ENCODE measurements at places on chromosomes 11 and 22.

DNA sequence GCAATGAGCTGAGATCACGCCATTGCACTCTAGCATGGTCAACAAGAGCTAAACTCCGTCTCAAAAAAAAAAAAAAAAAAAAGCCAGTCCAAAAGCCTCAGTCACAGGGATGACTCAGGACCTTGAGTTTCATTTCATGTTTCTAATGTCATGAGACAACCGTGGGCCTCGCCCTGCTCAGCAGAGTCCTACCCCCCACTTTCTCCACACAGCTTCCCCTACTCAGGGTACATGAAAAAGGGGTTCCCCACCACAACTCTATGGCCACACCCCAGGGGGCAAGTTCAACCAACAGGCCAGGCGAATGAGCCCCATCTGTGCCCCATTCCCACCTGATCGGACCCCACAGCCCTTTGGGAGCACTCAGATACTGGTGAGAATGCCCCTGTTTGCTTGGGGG, 24.3 kb upstream of the ADA2 start:
- peaks cover 15% of the 10 kb centered on the region for H3K4me1 ChIP-seq
- no peaks in the 10 kb centered on the region for H3K36me3 ChIP-seq
- no peak overlapping the region for H3K4me3 ChIP-seq
- DNase-seq, result peak; percentile 82
- peak overlapping the region; percentile 80 for H3K27ac ChIP-seq

GRCh38 chr11:72758690-72759389, 6.6 kb upstream of the ARAP1 start:
- H3K4me3 ChIP-seq, result no peak overlapping the region
- DNase-seq, result no peak
- H3K27me3 ChIP-seq, result no peaks in the 10 kb centered on the region

DNA sequence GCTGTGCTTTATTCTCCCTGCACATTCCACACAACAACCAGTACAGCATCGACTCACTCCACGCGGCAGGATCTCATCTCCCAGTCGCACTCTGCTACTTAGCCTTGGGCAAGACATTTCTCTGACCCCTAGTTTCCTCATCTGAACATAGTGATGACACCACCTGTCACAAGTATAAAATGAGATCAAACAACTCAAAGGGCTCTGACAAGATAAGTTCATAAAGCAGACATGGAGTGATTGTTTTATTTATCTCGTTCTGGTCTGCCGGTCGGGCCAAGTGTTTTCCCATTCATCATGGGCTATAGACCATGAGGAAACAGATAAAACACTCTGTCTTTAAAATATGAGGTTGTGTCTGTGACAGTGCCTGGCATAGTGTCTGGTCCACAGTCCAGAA, 35.0 kb downstream of the DSCAML1 start:
- H3K27ac ChIP-seq, result no peak overlapping the region
- no peaks in the 10 kb centered on the region for H3K4me1 ChIP-seq
- no peaks in the 10 kb centered on the region for H3K27me3 ChIP-seq
- H3K36me3 ChIP-seq, result no peaks in the 10 kb centered on the region
- H3K4me3 ChIP-seq, result no peak overlapping the region
- no peak for DNase-seq

- no peak overlapping the region for H3K4me3 ChIP-seq
- peaks cover 20% of the 10 kb centered on the region for H3K4me1 ChIP-seq
- no peak for DNase-seq
Measured at GRCh38 chr22:28917747-28918549, 34.6 kb downstream of the ZNRF3 start.

- DNase-seq, result no peak
- peaks cover 3% of the 10 kb centered on the region for H3K27me3 ChIP-seq
- H3K27ac ChIP-seq, result no peak overlapping the region
- no peaks in the 10 kb centered on the region for H3K4me1 ChIP-seq
Measured at GRCh38 chr11:19426011-19426755, 185.4 kb upstream of the E2F8 start.

GRCh38 chr11:61357233-61357893, 4.3 kb downstream of the CYB561A3 start:
- peaks cover 42% of the 10 kb centered on the region for H3K36me3 ChIP-seq
- peak; percentile 86 for DNase-seq
- peaks cover 85% of the 10 kb centered on the region for H3K4me1 ChIP-seq
- peak overlapping the region; percentile 63 for H3K4me3 ChIP-seq

GRCh38 chr11:115709297-115709696, 205.1 kb upstream of the CADM1 start:
- DNase-seq, result no peak
- H3K4me3 ChIP-seq, result no peak overlapping the region
- H3K27ac ChIP-seq, result no peak overlapping the region
- H3K36me3 ChIP-seq, result no peaks in the 10 kb centered on the region
- no peaks in the 10 kb centered on the region for H3K27me3 ChIP-seq

GRCh38 chr22:50186761-50187523, 1.2 kb downstream of the TRABD start:
- H3K27me3 ChIP-seq, result no peaks in the 10 kb centered on the region
- H3K4me3 ChIP-seq, result peak overlapping the region; percentile 52
- peak; percentile 88 for DNase-seq
- no peaks in the 10 kb centered on the region for H3K36me3 ChIP-seq
- peaks cover 50% of the 10 kb centered on the region for H3K4me1 ChIP-seq

DNA sequence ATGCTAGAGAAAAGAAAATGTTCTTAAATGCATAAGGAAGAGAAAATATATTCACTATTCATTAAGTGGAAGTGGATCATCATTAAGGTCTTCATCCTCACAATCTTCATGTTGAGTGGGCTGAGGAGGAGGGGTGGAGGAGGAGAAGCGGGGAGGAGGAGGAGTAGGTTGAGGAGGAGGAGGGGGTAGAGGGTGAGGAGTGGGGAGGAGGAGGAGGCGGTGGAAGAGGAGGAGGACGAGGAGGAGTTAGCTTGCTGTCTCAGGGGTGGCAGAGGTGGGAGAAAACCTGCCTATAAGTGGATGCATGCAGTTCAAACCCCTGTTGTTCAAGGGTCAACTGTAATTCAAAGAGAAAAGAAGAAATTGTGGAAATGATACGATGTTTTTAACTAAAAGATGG, 71.6 kb downstream of the MYEOV start:
- no peak overlapping the region for H3K4me3 ChIP-seq
- no peaks in the 10 kb centered on the region for H3K36me3 ChIP-seq

GRCh38 chr11:12834630-12835029, 160.4 kb downstream of the TEAD1 start:
- H3K27me3 ChIP-seq, result no peaks in the 10 kb centered on the region
- H3K27ac ChIP-seq, result no peak overlapping the region
- no peaks in the 10 kb centered on the region for H3K36me3 ChIP-seq
- no peak overlapping the region for H3K4me3 ChIP-seq
- DNase-seq, result no peak

DNA sequence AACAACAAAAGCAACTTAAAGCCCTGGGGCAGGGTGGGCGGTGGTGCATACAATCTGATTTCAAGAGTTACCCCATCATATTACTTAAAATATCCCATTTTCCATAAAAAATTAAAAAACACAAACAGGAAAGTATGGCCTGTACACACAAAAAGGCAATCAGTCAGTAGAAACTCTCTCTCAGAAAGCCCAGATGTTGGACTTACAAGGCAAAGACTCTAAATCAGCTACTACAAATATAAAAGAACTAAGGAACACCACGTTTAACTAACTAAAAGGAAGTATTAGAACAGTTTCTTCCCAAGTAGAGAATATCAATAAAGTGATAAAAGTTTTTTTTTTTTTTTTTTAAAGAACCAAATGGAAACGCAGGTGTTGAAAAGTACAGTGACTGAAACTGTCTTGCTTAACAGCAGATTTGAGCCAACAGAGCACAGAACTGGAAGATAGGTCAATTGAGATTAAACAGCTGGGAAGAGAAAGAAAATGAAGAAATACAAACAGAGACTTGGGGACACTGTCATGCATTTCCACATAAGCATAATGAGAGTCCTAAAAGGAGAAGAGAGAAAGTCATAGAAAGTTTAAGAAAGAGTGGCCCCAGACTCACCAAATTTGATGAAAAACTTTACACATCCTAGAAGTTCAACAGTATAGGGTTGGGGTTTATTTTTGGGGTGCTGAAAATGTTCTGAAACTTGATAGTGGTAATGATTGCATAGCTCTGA, 8.6 kb downstream of the SC5D start:
- no peaks in the 10 kb centered on the region for H3K27me3 ChIP-seq
- no peak overlapping the region for H3K4me3 ChIP-seq
- no peak for DNase-seq
- no peaks in the 10 kb centered on the region for H3K4me1 ChIP-seq
- no peak overlapping the region for H3K27ac ChIP-seq

- H3K27me3 ChIP-seq, result no peaks in the 10 kb centered on the region
- DNase-seq, result no peak
- H3K4me1 ChIP-seq, result peaks cover 32% of the 10 kb centered on the region
- H3K27ac ChIP-seq, result no peak overlapping the region
Measured at GRCh38 chr11:17273668-17274282, 2.8 kb upstream of the NUCB2 start.

GRCh38 chr11:85946221-85946620, 91.0 kb downstream of the CCDC83 start:
- peaks cover 38% of the 10 kb centered on the region for H3K4me1 ChIP-seq
- H3K27me3 ChIP-seq, result no peaks in the 10 kb centered on the region
- no peak for DNase-seq
- H3K27ac ChIP-seq, result no peak overlapping the region
- no peak overlapping the region for H3K4me3 ChIP-seq
- H3K36me3 ChIP-seq, result no peaks in the 10 kb centered on the region

DNA sequence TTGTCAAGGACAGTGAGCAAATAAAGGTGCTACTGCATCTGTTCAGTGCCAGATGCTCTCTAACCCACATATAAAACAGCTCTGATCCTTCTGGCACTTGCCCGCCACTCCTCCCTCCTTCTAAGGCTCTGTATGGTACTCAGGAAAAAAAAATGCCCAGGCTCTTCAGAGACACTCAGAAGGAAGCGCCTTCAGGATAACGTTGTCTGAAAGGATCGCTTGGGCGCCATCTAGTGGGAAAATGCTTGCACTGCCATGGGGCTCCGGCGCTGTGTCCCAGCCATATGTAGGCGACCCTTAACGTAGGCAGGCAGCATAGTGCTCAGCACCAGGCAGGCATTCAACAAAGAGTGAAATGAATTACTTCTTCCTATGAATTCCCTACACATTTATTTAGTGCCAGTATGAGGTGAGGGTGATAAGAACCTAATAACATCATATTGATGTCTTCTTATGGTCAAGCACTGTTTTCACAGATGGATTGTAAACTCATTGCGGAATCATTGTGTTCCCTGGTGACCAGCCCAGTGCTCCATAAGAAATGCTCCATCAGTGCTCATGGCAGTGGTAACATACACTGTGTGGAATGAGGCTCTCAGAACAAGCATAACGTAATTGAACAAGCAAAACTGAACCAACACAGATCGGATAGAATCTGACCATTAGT, 39.6 kb downstream of the PAMR1 start:
- H3K27me3 ChIP-seq, result peaks cover 10% of the 10 kb centered on the region
- no peak overlapping the region for H3K4me3 ChIP-seq
- no peak overlapping the region for H3K27ac ChIP-seq
- H3K4me1 ChIP-seq, result no peaks in the 10 kb centered on the region

DNA sequence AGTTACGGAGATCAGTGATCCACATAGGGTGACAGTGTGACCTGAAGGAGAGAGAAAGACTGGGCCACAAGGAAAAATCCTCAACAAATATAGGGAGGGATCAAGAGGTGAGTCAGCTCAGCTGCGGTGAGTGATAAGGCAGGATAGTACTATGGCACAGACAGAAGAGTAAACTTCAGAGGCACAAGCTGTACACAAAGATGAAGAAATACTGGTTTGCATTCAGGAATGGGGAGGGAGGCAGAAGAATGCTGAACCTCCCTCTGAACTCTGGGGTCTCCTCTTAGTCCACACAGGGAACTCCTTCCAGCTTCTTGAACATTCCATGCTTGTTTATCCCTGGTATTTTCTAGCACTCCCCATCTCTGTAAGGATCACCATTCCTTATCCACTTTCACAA, 162.7 kb downstream of the BARX2 start:
- no peaks in the 10 kb centered on the region for H3K27me3 ChIP-seq

DNA sequence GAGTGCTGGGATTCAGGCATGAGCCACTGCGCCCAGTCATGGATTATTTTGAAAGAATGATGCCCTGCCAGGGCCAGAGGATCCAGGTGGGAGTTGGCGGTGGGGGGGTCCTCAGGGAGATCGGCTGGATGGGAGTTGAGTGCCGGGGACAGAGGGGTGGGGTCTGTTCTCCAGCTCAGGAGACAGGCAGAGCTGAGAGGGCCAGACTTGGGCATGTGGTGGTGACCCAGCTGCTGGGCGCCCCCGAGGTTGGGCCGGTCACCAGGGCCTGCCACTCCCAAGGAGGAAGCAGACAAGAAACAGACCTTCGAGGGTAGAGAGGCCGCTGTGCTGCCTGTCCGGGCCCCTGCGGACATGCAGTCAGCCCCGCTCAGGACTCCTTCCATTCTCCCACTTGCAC, 11.8 kb upstream of the PRODH start:
- H3K4me3 ChIP-seq, result no peak overlapping the region
- no peaks in the 10 kb centered on the region for H3K36me3 ChIP-seq
- H3K4me1 ChIP-seq, result no peaks in the 10 kb centered on the region

DNA sequence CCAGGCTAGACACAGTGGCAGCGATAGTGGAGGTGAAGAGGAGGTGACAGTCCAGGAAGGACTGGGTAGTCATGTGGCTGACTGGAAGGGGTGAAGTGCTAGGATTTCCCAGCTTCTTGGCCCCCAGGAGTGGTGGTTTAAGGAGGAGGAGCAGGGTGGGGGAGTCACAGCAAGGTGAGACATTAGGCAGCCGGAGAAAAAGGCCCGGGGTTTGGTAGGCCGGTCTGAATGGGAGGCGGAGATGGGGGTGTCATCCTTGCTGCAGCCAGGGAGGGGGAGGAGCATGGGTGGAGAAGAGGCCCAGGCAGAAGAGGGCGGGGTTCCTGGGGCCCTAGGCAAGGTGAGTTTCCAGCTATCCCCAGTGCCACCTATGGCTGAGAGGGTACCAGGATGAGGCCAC, 6.1 kb downstream of the SIPA1 start:
- no peak for DNase-seq
- H3K4me3 ChIP-seq, result no peak overlapping the region
- H3K4me1 ChIP-seq, result peaks cover 88% of the 10 kb centered on the region
- H3K36me3 ChIP-seq, result peaks cover 82% of the 10 kb centered on the region
- no peaks in the 10 kb centered on the region for H3K27me3 ChIP-seq

DNA sequence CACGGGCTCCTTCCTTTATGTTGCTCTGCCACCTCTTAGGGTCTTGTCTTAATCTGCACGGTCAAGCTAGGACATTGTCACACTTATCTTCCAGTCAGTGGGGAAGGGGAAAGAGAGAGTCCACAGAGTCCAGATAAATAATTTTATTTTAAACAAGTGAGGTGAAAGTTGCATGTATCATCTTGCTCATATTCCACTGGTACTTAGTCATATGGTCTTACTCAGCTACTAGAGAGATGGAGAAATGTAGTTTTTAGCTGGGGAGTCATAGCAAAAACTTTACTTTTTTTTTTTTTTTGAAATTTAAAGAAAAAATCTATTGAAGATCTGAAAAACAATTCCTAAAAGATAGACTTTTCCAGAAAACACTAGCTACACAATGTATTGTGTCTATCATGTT, 29.0 kb downstream of the PDE3B start:
- H3K4me3 ChIP-seq, result no peak overlapping the region
- H3K4me1 ChIP-seq, result no peaks in the 10 kb centered on the region
- H3K36me3 ChIP-seq, result no peaks in the 10 kb centered on the region
- no peak overlapping the region for H3K27ac ChIP-seq
- H3K27me3 ChIP-seq, result no peaks in the 10 kb centered on the region

- no peak overlapping the region for H3K27ac ChIP-seq
- no peaks in the 10 kb centered on the region for H3K27me3 ChIP-seq
- no peak for DNase-seq
- H3K4me1 ChIP-seq, result no peaks in the 10 kb centered on the region
- no peaks in the 10 kb centered on the region for H3K36me3 ChIP-seq
Measured at GRCh38 chr22:32994898-32995297, 63.3 kb downstream of the SYN3 start.

Measured in spleen (tissue), 13 donors.